ENCODE measurements at places on chromosomes 3 and 15. TPM values are rescaled to one million over a fixed set of nuclear protein-coding genes. Genes with fewer than 3 reads are reported as not detected.

CPNE9 gene
- total RNA-seq, result not detected

CLSTN2 gene
- total RNA-seq, result 3.8 TPM

MYH15 gene
- total RNA-seq, result not detected

GOLGA6B gene
- total RNA-seq, result not detected

CD200 gene
- total RNA-seq, result 8.4 TPM

RTP1 gene
- not detected for total RNA-seq

PAQR9 gene
- not detected for total RNA-seq

RTP3 gene
- total RNA-seq, result not detected

LYZL4 gene
- not detected for total RNA-seq

GPR176 gene
- total RNA-seq, result 4.0 TPM

KNG1 gene
- not detected for total RNA-seq

LMCD1 gene
- 26.5 TPM for total RNA-seq

CNTN4 gene
- total RNA-seq, result 0.61 TPM

GABRB3 gene
- 2.3 TPM for total RNA-seq

SHF gene
- 12.0 TPM for total RNA-seq

FRMD4B gene
- total RNA-seq, result 59.6 TPM

CHCHD6 gene
- 7.5 TPM for total RNA-seq

TRIM59 gene
- 4.9 TPM for total RNA-seq

FBN1 gene
- total RNA-seq, result 34.5 TPM

GYG1 gene
- 16.6 TPM for total RNA-seq

STOML1 gene
- total RNA-seq, result 14.8 TPM

ITGA11 gene
- 0.19 TPM for total RNA-seq

GHSR gene
- not detected for total RNA-seq

PLA2G4E gene
- 9.7 TPM for total RNA-seq

WDR48 gene
- total RNA-seq, result 25.9 TPM

ACKR4 gene
- 0.88 TPM for total RNA-seq

ZWILCH gene
- 13.4 TPM for total RNA-seq

SMAD6 gene
- total RNA-seq, result 1.7 TPM

SCG5 gene
- not detected for total RNA-seq

PTX3 gene
- total RNA-seq, result not detected
